ENCODE measurements at places on chromosomes 2 and 18.

DNA sequence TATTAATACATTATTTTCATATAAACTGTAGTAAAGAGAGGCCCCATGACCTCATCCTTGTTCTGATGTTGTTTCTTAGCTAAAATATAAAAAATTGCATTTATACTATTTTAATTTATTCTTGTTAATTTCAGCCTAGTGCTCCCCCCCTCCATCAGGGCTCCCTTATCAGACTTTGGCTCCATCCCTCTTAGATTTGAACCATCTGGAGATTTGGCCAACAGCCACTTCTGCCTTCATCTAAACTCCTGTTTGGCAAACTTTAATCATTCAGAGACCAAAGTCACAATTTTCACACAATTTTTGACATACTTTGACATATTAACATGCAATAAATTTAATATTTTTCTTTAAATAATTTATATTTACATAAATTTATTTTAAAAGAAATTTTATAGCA, 569.3 kb downstream of the TDRD15 start:
- DNase-seq = no peak

- no peak for DNase-seq
Measured at GRCh38 chr2:239101807-239102206, 253.9 kb downstream of the TWIST2 start.

DNA sequence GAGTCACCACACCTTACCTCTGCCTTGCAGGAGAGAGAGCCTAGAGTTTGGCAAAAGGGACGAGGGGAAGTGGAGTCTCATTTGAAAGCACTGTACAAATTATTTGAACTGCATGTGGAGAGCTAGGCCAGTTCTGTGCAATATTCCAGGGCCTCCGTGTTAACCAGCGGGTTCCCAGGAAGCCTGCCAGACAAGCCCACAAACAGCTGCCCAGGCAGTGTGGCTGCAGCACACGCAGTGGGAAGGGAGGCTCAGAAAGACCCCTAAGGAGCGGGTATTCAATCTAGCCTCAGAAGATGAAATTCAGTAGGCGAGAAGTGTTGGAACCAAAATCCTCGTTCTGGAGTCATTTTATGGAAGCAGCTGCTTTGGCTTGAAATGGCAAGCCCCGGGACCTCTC, 30.7 kb downstream of the CNGA3 start:
- no peak for DNase-seq

- DNase-seq = no peak
Measured at GRCh38 chr2:160783474-160783873, 289.9 kb upstream of the RBMS1 start.

DNA sequence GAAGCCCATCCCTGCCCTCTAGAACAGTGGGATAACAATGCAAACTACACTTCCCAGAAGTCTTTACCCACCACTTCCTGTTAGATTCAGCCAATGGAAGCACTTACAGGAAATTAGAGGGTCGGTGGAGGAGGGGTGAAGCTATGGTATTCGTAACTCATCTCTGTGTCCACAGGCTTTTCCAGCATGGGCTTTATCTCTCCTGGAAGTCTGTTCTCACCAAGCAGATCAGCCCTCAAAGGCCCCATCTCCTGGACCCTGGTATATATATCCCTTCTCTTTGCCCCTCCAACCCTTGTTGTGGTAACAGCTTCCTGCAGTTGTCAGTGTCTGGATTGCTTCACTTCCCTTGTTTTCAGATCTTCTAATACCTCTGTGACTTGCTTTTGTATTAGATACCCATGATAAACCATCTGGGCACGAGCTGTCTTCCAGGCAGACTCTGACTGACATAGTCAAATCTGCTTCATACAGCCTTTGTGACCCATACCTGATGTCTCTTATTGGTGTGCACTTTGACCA, 475.0 kb upstream of the POU3F3 start:
- no peak for DNase-seq

Measured in activated CD4-positive, alpha-beta memory T cell treated with anti-CD3 and anti-CD28 coated beads for 36 hours (primary cell).